Amygdala (tissue), 56 donors: ENCODE measurements at places on chromosomes 16 and 17.

DNA sequence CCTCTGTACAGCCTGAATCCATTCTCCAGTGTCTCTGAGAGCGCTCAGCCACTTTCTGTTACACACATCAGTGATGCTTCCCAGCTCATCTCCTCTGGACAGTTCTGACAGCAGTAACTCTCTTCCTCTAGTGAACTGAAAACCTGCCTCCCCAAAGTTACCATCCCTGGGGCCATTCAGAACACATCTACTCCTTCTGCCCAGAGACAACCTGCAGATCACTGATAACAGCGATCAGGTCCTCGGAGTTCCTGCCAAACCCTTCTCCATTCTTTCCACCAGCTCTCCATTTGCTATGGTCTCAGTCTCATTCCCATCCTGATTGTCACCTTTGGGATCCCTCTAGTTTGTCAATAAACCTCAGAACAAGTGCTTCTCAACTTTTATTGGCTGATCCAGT lies 7.3 kb downstream of the ZZEF1 start:
- no peak for DNase-seq

GRCh38 chr16:90078579-90078895 lies 1.4 kb upstream of the PRDM7 start:
- no peak for DNase-seq

DNA sequence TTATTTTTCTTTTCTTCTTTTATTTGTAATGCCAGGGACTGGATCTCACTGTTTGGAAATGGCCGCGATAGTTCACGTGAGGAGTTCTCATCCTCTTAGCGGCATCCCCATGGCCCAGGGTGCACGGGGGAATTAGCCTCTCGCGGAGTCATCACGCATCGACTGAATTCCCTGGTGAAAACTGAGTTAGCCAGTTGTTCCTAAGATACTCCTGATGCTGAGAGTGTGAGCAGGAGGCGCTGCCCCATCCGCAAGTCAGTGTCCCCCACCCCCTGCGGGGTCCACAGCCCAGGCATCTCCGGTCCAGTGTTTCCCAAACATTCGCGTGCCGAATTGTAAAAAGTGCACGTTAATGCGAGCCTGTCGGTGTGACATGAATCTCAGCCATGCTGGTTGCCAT lies 277.2 kb downstream of the CPPED1 start:
- DNase-seq: no peak

DNA sequence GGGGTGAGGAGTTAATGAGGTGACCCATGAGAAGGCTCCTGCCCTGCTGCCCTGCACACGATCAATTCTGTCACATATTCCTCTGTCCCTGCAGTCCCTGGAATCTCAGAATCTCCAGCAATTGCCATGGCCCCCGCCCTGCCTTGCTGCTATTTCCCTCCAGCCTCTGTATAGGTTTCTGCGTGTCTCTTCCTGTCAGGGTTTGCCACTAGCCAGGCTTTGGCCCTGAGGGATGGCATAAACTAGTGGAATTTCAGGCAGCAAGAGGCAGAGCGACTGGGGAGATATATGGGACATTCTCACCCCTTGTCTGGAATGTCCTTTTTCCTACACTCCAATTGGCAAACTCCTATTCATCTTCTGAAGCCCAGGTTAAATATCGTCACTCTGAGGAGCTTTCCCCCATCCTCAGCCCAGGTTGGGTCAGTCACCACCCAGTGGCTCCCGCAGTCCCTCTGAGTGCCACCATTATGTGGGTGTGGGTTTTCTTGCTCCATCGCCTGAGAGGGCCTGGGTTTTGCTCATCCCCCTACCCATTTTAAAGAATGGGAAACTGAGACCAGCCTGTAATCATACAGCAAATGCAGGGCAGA lies 15.5 kb upstream of the NATD1 start:
- no peak for DNase-seq

- DNase-seq: peak; percentile 45
Observed at GRCh38 chr17:38735161-38735997, 5.2 kb downstream of the CISD3 start.

DNA sequence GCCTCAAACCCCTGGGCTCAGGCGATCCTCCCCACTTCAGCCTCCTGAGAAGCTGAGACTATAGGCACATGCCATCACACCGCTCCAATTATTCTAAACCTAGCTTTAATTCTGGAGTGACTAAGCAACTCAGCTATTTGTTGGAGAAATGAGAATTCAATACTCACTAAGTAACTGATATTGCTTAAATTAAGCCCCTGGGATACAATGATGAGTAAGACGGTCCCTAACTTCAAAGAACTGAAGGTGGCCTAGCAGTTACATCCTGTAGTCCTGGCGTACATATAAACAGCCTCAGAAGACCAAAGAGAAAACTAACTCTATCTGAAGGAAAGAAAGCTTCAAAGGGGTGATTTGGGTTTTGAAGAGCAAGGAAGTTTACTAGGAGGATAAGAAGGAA lies 25.0 kb downstream of the XPO6 start:
- DNase-seq: no peak

- no peak for DNase-seq
Observed at GRCh38 chr16:21950782-21951521, 2.2 kb upstream of the UQCRC2 start.

- DNase-seq: no peak
Observed at GRCh38 chr16:57873218-57873617, 70.9 kb upstream of the KIFC3 start.

DNA sequence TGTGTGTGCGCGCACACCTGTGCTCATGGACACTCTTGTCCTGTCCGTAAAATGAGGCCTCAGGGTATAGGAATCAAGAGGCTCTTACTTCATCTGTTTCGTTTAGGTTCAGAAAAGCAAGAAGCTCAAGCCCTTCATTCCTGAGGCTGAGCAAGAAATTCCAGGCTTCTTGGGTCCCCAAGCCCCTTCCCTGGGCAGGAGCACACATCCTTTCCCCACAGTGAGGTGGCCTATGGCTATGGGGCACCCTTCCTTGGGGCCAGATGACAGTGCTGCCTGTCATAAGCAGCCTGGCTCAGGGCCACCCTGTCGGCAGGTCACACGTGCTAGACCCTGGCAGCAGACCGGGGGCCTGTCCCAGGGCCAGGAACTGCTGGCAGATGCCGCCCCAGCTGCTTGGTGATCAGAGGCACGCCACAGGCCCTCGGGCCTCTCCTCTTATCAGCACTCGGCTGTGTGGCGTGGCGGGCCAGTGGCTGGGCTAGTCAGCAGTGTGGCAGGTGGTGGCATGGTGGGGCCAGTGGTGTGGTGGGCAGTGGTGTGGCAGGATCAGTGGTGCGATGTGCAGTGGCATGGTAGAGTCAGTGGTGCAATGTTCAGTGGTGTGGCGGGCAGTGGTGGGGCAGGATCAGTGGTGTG lies 50.2 kb downstream of the NKD1 start:
- DNase-seq: peak; percentile 67

GRCh38 chr16:68756239-68756915 lies 19.3 kb downstream of the CDH1 start:
- no peak for DNase-seq

GRCh38 chr16:58107709-58108108 lies 21.5 kb downstream of the CFAP20 start:
- DNase-seq: no peak

DNA sequence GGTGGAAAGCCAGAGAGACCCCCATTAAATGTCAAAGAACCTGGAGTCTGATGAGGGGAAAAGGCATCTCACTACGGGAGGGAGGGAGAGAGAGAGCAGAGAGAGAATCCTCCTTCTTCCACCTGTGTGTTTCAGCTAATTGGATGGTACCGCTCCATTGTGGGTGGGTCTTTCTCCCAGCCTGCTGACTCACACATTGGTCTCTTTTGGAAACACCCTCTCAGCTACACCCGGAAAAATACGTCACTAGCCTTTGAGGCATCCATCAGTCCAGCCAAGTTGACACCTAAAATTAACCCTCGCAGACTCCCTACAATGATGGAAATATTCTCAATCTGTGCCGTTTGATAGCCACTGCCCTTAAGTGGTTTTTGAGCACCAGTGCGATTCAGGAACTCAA lies 100.4 kb downstream of the ELAC2 start:
- no peak for DNase-seq

- DNase-seq: no peak
Observed at GRCh38 chr16:10494343-10495030, 85.9 kb downstream of the EMP2 start.

GRCh38 chr17:62627904-62628633 lies 599 bp downstream of the MRC2 start:
- DNase-seq: no peak

- no peak for DNase-seq
Observed at GRCh38 chr17:63075969-63076368, 109.9 kb downstream of the TANC2 start.

- no peak for DNase-seq
Observed at GRCh38 chr16:77739559-77739892, 17.2 kb downstream of the NUDT7 start.

DNA sequence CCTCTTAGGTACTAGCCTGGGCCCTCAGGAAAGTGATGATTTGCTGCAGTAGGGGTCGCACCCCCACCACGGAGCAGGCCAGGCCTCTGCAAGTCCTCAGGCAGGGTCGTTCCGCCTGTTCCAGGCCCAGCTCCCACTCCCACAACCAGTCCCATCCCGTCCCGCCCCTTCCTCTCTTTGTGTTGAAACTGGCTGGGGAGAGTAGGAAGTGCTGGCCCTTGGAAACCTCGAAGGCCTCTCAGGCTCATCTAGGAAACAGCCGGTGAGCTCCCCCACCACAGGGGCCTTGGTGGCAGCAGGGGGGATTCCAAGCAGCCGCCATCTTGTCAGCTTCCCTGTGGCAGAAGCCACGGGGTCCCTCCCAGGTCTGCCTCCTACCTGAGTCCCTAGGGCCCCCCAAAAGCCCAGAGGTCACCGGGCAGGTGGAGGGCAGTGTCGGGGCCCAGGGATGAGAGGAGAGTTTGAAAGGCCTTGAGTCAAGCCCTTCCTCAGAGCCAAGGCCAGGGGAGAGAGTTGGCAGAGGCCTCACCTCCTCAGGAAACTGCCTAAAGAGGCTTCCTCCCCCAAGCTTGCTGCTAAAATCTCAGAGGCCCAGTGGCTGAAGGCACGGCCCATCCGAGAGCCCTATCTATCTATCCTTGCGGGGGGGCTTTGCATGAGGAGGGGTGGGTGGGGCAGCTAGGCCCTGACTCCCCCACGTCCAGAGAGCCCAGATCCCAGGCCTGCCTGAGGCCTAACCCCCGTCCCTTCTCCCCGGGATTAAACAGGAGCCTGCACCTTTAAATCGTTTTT lies 22.2 kb downstream of the MMP15 start:
- DNase-seq: no peak

DNA sequence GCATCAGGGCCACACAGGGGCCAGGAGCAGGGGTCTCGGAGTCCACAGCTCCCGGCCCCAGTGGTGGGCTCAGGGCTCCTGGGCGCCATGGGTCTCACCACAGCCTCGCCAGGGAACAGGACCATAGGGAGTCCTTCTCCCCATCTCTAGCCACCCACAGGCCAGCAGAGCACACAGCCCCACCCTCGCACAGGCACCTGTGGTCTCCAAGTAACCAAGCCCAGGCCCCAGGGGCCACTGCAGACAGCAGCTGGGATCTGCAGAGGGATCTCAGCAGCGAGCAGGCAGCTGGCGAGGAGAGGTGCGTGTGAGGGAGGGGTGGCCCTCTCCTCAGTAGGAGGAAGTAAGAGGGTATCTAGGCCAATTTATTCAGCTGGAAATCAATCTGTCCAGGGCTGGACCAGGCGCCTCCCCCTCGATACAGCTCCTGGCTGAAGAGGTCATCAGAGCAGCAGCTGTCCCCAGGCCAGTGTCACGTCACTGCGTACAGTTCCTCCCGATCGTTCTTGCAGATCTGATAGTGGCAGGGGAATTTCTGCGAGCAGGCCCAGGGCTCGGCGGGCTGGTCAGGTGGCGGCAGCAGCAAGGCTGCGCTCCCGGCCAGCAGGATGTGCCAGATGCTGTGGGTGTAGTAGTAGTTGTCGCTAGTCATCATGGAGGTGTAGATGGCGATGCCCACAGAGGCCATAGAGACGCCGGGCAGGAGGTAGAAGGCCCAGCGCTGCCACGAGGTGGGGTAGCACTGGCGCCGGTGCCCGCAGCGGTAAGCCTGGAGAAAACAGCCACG lies 1.4 kb upstream of the MRPL28 start:
- DNase-seq: no peak

GRCh38 chr17:67440277-67441051 lies 63.4 kb downstream of the PITPNC1 start:
- DNase-seq: no peak

DNA sequence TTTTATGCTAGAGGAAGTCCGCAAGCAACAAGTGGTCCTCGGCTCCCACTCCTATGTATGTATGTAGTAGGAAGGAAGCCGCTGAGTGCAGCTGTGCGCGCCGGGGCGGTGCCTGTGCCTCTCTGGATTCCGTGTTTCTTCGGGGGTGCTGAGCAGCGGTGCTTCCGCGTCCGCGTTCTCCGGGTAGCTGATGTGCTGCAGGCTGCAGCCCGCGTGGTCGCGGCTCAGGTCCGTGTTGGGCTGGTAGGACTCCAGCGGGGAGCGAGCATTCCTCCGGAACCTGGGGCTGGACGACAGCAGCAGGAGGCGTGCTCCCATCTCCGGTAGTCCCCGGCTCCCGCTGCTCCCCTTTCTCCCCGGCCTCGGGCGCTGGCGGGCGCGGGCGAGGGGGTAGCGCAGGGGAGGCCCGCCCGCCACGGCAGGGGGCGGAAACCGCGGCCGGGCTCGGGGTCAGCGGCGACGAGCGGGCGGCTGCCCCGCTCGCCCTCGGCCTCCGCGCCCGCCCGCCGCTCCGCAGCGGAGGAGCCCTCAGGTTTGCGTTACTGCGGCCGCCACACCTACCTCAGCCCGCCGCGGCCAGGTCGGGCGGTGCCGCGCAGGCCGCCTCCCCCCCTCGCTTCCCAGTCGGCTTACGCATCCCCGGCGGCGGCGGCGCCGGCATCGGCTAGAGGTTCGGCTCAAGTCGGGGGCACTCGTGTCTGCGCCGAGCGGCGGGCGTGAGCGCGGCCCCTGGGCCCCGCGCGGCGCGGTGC lies 487 bp downstream of the C17orf67 start:
- DNase-seq: peak; percentile 52

- no peak for DNase-seq
Observed at GRCh38 chr16:46756772-46757171, 8.6 kb upstream of the MYLK3 start.

DNA sequence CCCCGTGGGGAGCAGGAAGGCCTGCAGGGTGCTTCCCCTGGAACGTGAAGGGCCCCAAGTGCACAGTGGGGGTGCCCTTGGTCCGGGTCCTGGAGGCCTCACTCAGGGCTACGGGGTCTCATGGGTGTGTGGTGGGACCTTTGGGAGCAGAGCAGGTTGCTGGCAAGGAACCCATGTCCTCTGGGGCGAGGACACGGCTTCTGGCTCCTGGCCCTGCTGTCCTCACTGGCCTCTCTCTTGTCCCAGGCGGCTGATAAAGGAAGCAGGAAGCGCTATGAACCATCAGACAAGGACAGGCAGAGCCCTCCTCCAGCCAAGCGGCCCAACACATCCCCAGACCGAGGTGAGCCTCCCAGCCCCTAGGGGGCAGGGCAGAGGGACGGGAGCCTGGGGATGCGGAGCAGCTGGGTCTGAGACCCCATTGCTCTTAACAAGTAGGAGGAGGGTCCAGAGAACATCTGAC lies 9.8 kb upstream of the IL17C start:
- no peak for DNase-seq

GRCh38 chr17:49061524-49061943 lies 64.3 kb downstream of the IGF2BP1 start:
- no peak for DNase-seq
